Progenitor cell of endocrine pancreas (in vitro differentiated cells): ENCODE measurements at places on chromosomes 1 and 21.

DNA sequence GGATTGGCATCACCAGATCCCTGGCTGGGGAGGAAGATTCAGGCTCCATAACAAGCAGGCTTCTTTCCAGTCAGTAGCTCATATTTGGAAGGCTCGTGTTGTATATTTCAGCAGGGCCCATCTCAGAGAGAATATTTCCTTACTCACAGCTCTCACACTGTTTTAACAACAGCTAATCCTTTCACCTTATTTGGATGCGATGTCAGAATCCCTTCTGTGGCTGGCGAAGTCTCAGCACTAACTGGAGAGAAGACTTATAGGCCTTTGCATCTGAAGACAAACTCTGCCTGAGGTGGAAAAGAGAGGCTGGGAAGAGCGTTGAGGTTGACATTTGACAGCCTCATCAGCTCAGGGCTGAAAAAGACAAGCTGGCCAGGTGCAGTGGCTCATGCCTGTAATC lies 47.2 kb upstream of the CAPZB start:
- DNase-seq, result no peak

DNA sequence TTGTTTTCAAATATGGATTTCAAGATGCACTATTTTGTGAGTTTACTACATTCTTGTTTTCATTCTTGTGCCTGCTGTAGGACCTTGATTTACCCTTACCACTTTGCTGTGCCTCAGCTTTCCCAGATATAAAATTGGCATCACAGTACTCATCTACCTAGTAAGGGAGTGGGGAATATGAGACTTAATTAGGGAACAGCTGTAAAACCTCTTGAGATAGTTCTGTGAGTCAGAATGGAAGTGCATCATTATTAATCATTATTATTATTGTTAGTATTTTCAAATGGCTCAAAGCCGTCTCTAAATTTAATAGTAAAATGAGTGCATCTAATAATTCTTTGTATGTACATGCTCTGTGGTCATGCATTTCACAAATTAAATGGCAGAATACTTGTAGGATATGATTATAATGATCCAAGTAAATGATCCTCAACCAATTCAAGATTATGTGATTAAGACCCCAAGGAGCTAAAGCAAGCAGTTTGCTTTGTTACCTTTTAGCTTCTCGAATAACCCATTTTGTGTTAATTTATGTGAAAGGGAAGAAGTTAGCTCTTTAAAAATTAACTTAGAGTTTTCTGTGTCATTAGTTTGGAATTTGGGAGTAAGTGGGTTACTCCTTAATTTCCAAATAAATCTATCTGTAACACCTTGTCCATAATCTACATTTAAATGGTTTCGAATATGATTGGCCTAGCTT lies 155.4 kb downstream of the NFIA start:
- DNase-seq, result no peak

DNA sequence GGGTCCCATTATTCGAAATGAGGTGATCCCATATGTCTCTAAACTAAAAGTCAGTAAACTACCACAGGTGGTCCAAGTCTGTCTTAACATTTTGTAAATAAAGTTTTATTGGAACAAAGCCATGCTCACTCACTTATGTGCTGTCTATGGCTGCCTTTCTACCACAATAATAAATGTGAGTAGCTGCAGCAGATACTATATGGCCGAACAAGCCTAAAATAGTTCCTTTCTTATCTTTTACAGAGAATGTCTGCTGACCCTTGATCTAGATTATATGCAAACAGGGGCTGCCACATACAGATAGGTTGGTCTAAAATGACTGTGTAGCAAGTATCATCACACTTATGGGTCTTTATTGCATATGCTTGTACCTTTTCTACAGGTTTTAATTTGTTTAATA lies 140.0 kb downstream of the VAV3 start:
- no peak for DNase-seq

DNA sequence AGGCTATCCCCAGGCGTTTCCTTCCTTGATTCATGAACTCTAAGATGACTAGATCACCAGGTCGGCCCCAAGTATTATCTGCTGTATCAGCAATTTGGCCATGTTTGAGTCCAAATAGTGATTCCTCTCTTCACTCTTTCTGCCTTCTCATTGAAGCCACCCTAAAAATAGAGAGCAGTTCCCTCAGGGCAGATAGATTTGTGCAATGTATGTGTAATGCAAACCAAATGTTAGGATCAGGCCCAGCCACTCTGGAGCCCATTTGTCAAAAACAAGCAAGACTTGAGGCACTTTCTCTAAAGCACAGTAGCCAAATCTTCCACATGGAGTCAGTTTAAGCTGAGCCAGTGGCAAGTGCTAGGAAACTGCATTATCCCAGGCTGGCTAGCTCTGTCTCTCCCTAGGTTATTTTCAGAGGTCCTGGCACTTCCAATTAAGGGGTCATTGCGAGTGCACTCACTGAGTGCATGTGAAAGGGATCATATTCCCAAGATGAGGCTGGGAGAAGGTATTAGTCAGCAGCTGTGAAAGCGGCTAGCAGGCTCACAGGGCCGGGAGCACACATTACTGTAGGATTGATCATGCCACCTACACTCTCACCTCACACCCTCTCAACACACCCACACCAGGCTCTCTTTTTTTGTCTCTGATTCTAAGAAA lies 97.9 kb upstream of the RAB3GAP2 start:
- DNase-seq, result no peak

- DNase-seq, result no peak
These were observed 15.6 kb downstream of the NIBAN1 start for GRCh38 chr1:184958554-184959353.

DNA sequence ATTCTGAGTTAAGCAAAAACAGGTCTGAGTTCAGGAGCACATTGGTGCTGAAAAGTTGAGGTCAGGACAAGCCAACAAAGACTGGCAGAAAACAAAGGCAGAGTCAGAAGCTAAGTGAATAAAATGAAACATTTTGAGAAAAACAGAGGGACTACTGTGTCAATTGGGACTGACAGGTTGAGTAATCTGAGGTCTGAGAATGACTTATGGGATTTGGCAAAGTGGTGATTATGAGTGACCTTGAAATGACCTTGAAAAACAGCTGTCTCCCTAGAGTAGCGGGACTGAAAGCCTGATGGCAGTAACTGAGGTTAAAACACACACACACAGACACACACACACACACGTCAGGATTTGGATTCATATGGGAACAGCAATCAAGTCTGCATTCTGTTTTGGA lies 8.8 kb upstream of the COG2 start:
- DNase-seq, result no peak

DNA sequence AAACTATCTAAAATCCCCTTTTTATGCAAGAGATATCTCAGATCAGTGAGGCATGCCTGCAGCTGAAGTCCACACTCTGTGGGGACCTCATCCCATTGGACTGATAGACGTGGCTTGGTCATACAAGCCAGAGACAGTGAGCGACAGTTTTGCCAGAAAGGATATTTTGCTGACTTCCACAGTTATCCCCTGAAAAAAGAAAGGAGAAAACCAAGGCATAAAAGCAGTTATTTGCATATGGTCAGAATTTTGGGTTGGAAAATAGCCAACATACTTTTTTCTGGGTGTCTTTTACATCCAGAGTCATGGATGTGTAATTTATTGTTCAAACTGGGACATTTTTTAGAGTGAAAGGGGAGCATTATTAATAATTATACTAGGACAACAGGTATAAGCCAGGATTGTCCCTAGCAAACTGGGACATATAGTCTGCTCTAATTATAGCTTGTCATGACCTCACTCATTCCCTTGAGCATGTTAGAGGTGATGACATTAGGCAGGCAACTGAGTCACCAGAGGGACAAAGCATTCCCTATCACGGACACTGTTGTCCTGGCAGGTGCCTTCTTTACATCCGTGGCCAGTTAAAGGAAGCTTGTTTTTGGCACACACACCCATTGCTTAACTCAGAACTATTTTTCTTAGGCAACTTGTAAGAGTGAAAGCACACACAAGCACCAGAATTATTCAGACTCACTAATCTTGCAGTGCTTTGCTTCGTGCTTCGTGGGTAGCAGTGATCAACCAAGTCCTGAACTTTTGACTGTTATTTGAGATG lies 65.5 kb downstream of the PRRX1 start:
- no peak for DNase-seq

DNA sequence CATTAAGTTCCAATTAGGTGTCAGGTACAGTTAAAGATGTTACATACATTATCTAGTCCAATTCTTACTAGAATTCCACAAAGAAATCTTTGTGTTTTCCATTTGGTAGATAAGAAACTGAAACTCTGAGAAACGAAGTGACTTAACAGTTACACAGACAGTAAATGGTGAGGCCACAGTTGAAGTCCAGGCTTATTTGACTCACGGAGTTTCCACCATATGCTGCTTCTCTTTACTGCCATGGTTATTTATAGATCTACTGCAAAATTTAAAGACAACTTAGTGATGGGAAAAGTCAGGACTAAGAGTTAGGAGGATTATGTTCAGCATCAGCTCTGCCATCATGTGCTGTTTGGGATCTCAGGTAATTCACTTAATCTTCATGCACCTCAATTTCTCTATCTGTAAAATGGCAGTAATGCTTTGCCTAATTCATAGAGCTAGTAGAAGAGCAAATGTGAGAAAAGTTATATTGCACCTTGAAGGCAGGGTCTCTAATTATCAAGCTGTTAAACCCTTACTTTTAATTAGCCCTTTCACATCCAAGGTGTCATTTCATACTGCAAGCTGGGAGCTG lies 26.2 kb upstream of the SAMSN1 start:
- DNase-seq, result no peak
